ENCODE measurements at places on chromosomes 12 and 14.

DNA sequence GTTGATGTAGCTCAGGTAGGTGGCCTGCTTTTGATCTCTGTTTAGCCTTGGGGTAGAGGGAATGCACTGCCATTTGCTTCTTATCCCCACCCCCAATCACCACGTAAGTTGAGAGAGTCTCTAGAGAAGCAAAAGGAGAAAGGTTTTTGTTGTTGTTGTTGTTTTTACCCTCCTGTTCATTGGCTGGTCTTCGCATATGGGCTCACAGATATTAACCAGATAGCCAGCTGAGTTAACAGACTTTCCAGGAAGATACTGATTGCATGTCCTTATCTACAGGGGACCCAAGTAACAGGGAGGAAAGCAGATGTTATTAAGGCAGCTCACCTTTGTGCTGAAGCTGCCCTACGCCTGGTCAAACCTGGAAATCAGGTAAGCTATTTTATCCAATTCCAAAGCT lies 2.9 kb downstream of the PA2G4 start:
- DNase-seq: no peak

DNA sequence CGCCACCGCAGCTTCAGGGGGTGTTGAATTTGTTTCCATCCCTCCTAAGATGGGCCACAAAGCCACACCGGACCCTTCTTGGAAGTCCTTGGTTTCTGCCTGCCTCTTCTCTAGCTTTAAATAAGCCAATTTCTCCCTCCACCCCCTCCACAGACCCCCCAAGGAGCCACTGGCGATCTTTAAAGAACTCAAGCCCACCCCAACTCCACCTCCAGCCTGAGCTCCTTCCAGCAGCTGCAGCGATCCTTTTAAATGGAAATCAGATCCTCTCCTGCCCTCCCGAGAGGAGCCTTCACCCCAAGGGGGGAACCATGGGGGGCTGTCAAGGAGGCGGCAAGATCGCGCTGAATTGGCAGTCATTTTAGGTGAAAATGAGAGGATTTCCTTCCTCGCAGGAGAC lies 133.1 kb downstream of the NCOR2 start:
- DNase-seq: no peak

GRCh38 chr14:92511453-92512238 lies 1.9 kb upstream of the RIN3 start:
- no peak for DNase-seq

DNA sequence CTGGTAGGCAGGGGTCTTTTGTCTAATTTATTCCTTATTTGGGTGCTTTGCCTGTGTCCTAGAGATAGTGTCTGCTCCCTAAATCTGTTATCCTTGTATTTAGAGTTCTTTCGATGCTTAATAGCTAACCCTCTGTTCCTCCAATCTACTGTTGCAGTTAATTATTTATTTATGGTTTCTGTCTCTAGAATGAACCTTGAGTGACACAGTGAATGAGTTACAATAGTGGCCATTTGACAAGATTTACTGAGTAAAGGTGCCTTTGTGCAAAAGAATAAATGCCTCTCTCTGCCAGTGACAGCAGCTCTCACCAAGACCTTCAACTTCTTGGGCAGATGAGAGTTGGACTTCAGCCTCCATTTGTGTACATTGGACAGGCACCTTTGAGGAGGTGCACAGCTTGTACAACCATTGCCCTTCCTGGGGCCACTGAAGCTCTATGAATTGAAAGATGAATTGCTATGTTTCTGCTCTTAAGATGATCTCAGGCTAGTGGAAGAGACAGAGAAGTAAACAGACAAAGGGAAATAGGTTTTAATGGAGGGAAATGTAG lies 165.9 kb downstream of the DERA start:
- no peak for DNase-seq

DNA sequence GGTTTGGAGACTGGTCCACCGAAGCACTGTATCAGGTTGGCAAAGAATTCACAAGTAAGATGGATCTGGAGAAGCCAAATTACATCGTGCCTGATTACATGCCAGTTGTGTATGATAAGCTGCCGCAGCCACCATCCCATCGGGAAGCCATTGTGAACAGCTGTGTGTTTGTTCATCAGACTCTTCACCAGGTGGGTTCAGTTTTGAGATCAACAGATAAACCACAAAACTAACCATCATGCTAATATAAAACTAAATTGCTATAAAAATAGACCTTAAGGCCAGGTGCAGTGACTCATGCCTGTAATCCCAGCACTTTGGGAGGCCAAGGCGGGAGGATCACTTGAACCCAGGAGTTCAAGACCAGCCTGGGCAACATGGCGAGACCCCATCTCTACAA lies 58.9 kb downstream of the HSP90AA1 start:
- DNase-seq: peak; percentile 73

DNA sequence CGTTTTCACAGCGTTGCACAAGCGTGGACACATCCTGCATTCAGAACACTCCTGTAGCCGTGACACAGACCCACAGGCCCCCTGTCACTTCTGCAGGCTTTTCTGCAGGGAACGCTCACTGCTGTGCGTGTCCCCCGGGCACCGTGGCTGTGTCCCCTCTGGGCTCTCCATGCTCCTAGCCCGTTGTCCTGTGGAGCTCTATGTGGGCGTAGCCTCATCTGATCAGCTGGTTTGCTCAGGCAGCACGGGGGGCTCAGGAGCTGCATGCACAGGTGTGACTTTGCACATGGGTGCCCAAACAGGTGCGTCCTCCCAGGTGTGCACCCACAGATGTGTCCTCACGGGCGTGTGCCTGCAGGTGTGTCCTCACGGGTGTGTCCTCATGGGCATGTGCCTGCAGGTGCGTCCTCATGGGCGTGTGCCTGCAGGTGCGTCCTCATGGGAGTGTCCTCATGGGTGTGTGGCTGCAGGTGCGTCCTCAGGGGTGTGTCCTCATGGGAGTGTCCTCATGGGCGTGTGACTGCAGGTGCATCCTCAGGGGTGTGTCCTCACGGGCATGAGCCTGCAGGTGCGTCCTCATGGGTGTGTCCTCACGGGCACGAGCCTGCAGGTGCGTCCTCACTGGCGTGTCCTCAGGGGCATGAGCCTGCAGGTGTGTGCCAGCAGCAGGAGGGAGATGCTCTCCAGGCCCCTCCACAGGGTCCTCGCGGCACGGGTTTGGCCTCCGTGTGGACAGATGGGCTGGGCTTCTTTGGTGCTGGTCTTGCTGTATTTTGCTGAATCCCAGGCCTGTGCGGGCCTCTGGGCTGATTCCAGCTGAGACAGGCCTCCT lies 17.5 kb downstream of the MTA1 start:
- DNase-seq: no peak

GRCh38 chr12:130984183-130985058 lies 30.7 kb downstream of the ADGRD1 start:
- DNase-seq: no peak

DNA sequence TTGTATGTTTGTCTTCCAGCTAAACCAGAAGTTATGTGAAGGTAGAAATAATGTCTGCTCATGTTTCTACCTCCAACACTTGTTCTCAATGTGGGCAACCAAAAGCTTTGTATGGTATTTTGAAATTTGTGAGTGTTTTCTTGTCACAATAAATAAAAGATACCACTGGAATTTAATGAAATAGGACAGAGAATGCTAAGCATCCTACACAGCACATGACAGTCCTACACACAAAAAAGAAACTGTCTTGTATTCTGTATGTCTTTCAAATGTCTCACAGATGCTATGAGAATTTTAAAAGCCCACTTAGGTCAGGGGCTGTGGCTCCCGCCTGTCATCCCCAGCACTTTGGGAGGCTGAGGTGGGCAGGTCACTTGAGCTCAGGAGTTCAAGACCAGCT lies 68.9 kb downstream of the RALGAPA1 start:
- no peak for DNase-seq

- DNase-seq: no peak
Observed at GRCh38 chr12:19965196-19966038, 402.9 kb upstream of the PDE3A start.

DNA sequence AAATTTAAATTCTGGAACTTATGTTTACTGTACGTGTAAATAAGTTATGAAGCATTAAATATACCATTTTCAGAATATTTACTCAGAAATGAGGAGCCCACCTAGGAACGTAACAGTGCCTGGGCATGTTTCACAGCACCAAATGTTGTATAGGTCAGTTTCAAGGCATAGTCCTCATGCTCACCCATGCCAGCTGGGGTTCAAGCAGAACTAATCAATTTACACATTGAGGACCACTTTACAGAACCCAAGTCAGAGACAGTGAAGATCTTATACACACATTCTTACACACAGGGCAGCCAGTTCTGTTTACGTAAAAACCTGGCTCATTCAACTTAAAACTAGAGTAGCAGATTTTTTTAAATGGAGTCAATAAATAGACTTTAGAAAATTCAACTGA lies 2.0 kb downstream of the KICS2 start:
- no peak for DNase-seq

- no peak for DNase-seq
Observed at GRCh38 chr12:27359578-27360340, 27.1 kb downstream of the BMAL2 start.

GRCh38 chr14:101018561-101019290 lies 115.2 kb upstream of the RTL1 start:
- DNase-seq: no peak

DNA sequence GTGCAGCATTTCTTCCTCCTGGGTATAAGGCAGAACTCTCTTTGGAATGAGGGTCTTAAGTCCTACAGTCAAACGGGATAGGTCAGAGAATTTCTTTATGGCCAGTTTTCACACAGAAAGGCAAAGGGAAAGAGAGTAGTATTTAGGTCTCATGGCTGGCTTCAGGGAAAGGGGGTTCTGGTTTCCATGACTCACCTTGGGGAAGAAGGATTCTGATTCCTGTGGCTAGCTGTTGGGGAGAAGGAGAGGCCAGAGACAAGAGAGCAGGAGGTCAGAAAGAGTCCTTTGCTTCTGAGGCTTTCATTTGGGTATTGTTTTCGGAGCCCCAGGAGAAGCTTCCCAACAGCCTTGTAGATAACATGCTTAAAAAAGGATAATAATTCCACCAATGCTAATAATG lies 332.5 kb downstream of the NPAS3 start:
- DNase-seq: no peak

DNA sequence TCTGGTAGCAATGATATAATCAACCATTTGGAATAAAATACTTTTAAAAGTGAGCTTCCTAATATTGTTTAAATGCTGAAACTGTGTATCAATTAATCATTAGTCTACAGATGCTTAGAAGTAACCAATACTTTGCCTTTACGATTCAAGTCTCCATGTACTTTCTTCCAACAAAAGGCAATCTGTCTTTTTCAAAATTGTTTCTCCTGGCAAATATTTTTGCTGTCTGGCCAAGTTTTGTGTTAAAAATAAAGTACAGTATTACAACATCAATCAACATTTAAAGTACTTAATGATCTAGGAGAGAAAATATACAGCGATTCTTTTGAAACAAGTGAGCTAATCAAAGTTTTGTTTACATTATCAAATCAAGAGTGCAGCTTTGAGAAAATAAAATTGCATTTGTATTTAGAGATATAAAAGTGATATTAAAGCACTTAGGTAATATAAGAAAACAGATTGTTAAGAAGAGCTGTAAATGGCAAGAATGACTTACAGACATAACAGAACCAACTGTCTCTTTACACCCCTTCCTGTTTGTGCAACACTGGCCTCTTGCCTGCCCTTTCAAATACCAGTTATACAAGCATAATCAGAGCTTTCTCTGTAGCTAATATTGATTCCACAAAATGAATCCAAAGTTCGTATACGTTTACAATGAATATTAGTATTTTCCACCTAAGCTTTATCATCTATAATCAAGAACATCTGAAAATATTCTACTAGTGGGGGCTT lies 38.2 kb upstream of the FBLN5 start:
- DNase-seq: no peak

GRCh38 chr12:47314996-47315395 lies 235.2 kb upstream of the AMIGO2 start:
- no peak for DNase-seq

GRCh38 chr12:64669270-64669842 lies 59.1 kb downstream of the RASSF3 start:
- peak; percentile 93 for DNase-seq

GRCh38 chr14:55399183-55399582 lies 12.4 kb downstream of the ATG14 start:
- no peak for DNase-seq

DNA sequence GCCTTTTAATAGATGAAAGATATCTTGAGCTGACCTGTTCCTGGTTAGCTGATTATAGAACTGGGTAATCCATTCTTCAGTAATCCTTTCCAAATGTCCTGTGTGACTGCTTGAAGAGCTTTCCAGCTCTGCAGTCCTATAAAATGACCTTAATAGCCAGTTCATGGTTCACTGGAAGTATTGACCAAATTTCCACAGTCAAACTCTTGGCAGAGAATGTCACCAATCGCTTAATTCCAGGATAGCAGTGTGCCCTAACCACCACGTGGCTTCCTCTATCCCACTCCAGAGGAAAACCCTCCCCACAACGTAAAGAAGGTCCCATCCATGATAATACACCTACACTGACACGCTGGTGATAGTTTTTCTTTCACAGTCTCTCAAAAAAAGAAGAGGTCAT lies 17.4 kb downstream of the PRKAB1 start:
- no peak for DNase-seq

DNA sequence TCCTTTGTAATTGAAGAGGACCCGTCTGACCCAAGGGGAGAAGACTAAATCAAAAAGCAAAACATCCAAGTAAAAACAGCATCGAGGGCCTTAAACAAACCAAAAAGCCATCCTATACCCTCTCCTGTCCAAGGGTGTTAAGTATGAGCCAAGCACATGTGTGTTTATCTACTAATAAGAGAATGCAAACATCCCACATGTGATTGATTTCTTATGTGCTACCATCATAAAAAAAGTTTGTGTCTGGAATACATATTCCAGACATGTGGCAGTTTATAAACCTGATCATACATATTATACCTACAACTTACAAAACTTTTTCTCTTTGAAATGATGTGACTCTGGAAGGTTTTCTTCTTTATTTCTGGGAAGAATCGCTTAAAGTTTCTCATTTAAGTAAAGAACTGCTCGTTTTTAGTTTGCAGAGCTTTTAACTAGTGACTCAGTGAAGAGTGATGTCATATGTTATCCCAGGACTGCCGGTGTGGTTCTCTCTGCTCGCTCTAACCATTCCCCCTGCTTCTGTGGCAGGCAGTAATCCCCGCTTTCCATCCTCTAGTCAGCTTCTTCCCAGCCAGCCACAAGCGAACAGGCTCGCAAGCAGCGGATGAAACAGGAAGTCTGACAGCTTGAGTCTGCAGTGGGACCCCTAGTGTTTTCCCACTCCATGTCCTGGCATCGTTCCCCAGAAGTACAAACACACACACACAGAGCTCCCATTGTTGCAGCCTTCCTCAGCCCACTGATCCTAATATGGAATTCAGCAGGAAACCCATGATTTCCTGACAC lies 431 bp upstream of the RHOJ start:
- peak; percentile 4 for DNase-seq

DNA sequence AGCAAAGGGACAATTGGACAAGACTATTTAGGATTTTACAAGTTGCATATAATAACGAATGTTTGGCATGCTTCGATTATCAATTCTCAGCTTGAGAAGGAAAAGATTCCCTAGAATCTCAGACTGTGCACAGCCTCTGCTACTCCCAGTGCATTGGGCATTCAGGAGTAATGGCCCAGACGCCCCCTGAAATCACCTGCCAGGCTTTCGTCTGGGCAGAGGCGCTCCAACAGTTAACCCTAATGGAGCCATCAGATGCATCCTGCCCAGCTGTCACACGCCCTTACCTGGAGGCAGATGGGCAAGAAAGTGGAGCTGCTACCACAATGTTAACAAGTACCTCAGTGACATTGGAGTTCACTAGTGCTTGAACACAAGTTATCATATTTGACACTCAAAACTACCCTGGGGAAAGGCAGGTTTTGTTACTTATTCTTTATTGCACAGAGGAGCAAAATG lies 927 bp upstream of the LRP6 start:
- no peak for DNase-seq
